Stimulated activated CD8-positive, alpha-beta memory T cell treated with anti-CD3 and anti-CD28 coated beads, Interleukin-12 subunit alpha, Interleukin-12 subunit beta, amount 100 ng/mL, for 4 hours (primary cell): ENCODE measurements at places on chromosomes 7 and 10.

DNA sequence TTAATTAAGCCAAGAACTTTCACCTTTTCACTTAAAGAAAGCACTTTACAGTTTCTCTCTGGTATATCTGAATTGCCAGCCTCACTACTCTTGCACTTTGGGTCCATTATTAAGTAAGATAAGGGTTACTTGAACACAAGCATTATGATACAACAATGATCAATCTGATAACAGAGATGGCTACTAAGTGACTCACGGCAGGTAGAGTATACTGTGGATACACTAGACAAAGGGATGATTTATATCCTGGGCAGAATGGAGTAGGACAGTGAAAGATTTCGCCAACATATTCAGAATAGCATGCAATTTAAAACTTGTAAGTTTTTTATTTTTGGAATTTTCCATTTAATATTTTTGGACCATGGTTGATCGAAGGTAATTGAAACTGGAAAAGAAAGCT is 34.3 kb upstream of the ITGB8 start:
- no peak for DNase-seq

DNA sequence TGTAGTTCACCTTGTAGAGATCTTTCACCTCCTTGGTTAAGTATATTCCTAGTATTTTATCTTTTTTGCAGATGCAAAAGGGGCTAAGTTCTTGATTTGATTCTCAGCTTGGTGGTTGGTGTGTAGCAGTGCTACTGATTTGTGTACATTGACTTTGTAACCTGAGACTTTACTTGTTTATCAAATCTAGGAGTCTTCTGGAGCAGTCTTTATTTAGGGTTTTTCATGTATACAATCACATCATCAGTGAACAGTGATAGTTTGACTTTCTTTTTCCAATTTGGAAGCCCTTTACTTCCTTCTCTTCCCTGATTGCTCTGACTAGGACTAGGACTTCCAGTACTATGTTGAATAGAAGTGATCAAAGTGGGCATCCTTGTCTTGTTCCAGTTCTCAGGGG is 33.8 kb downstream of the GPR22 start:
- DNase-seq: no peak

GRCh38 chr10:6002809-6003510 is 25.6 kb upstream of the IL15RA start:
- DNase-seq: no peak

DNA sequence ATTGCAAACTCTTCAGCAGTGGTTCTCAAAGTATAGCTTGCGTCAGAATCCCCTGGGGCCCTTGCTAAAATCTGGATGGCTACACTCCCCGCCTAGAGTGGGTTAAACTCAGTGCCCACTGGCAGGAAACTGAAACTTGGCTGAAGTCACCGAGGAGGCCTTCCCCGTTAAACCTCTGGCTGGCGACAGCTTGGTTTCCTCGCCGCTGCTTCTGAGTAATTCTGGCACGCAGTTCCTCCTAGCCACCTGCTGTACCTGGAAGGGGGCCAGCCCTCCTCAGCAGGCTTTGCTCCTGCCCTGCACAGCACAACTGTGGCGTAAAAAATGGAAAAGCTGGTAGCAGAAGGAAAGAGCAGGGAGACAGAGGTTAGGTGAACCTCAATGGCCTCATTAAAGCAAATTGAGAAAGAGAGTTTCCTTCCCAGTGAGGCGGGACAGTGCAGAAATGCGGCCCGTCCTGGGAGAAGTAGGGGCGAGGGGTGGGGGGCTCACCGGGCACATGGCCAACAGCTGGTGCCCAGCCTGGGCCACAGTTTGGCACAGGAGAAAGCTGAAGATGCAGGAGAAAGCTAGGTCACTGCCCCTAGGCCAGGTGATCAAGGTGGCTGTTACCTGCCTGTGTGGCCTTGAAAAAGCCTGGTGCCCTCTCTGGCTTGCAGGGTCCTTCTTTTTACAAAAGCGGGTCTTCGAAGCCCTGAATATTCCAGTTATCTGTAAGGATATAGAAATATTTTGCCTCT is 46.6 kb downstream of the ALOX5 start:
- DNase-seq: no peak

DNA sequence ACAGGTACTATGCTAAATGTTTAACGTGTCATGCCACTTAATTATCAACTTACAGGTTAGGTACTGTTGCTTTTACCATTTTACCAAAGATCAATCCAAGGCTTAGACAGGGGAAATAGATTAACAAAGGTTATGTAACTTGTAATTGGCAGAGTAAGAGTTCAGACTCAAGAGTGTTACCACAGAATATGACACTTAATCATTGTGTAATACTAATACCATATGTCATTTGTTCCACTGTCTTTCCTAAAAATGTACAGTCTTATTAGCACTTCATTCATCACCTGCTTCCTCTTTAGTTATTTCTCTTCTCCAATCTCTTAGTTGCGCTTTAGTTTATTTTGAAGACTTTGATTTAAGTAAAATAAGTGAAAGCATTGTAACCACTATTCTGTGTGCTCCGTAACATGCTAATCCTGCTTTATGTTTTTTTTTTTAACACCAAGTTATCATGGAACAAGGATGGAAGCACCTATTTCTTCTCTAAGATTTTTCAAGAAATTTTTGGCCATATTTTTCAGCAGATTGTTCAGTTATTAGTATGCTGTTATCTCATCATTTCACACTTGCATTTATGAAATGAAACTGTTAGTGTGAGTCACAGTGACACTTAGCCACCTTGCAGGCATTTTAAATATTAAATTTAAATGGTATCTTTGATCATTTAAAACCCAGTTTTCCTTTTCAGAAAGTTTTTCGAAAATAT is 197.3 kb downstream of the PHF14 start:
- DNase-seq: no peak

DNA sequence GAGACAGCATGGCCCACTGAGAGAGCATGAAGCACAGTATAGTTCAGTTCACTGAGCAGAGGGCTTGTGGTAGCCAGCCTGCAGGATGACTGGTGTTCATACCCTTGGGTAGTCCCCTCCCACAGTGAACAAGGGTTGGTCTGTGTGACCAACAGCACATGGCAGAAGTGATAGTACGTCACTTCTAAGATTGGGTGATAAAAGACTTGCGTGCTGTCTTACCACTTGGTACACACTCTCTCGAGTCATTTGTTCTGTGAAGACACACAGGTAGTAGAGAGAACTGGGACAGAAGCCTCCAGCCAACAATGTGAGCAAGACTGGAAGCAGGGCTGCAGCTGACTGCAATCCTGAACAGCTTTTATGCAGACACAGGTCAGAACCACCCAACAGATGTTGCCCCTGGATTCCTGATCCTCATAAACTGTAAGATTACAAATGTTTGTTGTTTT is 14.6 kb downstream of the EPC1 start:
- peak; percentile 41 for DNase-seq
